ENCODE measurements at places on chromosomes 5 and 9. TPM values are rescaled to one million over a fixed set of nuclear protein-coding genes. Genes with fewer than 3 reads are reported as not detected.

ANXA2R gene
- 4.6 TPM for total RNA-seq

IFNA13 gene
- not detected for total RNA-seq

PCDHA6 gene
- total RNA-seq: 0.96 TPM

- no peak overlapping the region for H3K27ac ChIP-seq
- no peak overlapping the region for H3K4me3 ChIP-seq
Observed at GRCh38 chr5:145520335-145520734, 314.8 kb downstream of the PRELID2 start.

DNA sequence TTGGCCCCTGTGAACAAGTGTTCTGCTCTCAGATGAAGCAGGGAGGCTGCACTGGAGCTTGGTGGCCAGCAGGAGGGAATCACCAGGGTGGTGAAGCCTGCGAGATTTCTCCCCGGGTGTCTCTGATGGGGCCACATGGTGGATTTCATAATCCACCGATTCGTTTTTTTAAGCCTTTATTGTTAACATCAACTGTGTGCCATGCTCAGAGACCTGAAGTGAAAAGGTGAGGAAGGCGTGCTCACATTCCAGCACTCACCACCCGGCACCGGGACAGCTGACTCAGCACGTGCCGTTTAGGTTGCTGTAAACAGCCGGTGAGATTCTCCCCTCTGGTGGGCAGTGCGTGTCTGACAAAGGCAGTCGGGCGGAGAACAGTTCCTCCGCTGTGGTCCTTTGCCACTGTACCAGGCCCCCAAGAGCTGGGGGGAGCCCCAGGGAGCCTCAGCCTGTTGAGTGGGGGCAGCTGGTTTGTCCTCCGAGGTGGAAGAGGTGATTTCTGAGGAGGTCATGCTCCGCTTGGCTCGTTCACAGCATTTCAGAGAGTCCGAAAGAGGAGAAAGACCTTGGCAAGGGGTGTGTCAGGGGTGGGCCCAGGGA is 12.7 kb upstream of the AHRR start:
- no peaks in the 10 kb centered on the region for H3K27me3 ChIP-seq
- H3K4me1 ChIP-seq: no peaks in the 10 kb centered on the region
- DNase-seq: no peak
- no peak overlapping the region for H3K27ac ChIP-seq

DNA sequence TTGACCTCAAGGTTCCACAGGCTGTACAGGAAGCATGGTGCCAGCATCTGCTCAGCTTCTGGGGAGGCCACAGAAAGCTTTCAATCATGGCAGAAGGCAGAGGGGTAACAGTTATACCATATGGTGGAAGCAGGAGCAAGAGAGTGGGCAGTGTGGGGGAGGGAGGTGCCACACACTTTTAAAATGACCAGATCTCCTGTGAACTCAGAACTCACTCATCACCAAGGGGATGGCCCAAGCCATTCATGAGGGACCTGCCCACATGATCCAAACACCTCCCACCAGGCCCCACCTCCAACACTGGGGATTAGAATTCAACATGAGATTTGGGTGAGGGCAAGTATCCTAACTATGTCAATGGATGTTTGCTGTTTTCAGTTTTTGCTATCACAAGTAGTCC is 16.2 kb downstream of the CYFIP2 start:
- H3K27ac ChIP-seq: no peak overlapping the region
- DNase-seq: no peak
- H3K36me3 ChIP-seq: no peaks in the 10 kb centered on the region
- H3K4me3 ChIP-seq: no peak overlapping the region
- no peaks in the 10 kb centered on the region for H3K27me3 ChIP-seq

DNA sequence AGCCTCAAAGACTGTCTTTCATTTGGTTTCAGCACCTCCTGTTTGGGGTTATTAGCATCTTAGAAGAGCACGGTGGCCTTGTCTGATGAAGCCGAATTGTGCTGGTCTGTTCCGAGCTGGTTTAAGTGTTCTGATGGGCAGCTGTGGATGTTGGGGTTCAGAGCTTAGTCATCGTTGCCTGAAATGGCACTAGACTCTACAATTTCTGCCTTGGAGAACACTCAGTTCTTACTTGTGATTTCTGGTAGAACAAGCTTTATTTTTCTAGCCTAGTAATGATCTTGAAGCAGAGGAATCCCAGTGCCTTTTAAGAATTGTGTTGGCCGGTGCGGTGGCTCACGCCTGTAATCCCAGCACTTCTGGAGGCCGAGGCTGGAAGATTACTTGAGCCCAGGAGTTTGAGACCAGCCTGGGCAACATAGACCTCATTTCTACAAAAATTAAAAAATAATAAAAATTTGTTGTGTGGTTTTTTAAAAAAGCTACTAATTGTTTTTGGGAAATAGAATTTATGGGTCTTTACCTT is 7.8 kb downstream of the FBXW5 start:
- DNase-seq: no peak
- peaks cover 7% of the 10 kb centered on the region for H3K36me3 ChIP-seq

DNA sequence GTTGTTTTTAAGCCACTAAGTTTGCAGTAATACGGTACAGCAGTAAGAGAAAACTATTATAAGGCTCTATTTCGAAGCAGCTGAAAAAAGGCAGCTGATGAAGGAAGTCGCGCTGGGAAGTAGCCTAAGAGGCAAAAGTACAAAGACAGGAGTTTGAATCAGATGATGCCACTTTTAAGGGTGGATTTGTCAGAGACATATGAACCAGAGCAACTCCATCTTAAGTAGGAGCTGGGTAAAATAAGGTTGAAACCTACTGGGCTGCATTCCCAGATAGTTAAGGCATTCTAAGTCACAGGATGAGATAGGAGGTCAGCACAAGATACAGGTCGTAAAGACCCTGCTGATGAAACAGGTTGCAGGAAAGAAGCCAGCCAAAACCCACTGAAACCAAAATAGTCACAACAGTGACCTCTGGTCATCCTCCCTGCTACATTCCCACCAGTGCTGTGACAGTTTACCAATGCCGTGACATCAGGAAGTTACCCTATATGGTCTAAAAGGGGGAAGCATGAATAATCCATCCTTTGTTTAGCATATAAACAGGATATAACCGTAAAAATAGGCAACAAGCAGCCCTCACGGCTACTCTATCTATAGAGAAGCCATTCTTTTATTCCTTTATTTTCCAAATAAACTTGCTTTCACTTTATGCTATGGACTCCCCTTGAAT is 91.8 kb upstream of the PRSS3 start:
- no peaks in the 10 kb centered on the region for H3K27me3 ChIP-seq
- H3K4me1 ChIP-seq: no peaks in the 10 kb centered on the region
- no peak for DNase-seq

DNA sequence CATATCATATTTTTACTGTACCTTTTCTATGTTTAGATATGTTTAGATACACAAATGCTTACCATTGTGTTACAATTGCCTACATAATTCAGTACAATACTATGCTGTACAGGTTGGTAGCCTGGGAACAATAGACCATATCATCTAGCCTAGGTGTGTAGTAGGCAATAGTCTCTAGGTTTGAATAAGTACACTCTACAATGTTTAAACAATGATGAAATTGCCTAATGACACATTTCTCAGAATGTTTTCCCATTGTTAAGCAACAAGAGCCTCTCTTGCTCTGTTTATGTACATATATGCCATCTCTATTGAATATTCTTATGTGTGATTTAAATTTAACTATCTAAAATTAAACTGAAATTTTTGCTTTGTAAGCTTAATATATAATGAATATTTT is 209.6 kb upstream of the ST8SIA4 start:
- no peak overlapping the region for H3K27ac ChIP-seq
- H3K36me3 ChIP-seq: no peaks in the 10 kb centered on the region
- no peaks in the 10 kb centered on the region for H3K4me1 ChIP-seq
- no peaks in the 10 kb centered on the region for H3K27me3 ChIP-seq

DNA sequence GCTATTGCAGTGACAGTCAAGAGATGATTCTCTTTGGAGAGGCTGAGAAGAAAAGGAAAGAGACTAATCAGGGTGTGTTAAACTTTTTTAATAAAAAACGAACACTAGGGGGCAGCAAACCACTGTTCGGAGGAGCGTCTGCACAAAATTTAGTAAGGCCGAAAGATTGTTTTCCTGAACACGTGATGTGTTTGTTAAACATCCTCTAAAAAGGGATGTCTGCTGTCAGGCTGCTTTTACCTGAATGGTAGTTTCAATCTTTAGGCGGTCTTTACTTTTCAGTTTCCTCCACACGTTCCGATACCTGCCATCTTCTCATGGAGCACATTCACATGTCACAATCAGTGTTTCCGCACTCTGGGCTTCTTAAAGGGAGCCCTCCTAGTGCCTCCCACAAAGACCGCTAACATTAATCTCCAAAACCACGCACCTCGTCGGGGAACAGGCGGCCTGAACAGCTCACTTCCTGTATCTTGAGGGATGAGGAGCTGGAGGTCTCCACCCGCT is 125.2 kb downstream of the GPBP1 start:
- H3K27me3 ChIP-seq: no peaks in the 10 kb centered on the region
- peak; percentile 25 for DNase-seq
- no peak overlapping the region for H3K4me3 ChIP-seq
- H3K27ac ChIP-seq: no peak overlapping the region

- no peaks in the 10 kb centered on the region for H3K36me3 ChIP-seq
- no peaks in the 10 kb centered on the region for H3K4me1 ChIP-seq
- H3K27ac ChIP-seq: no peak overlapping the region
- DNase-seq: no peak
- no peak overlapping the region for H3K4me3 ChIP-seq
Observed at GRCh38 chr5:165351342-165351741, 1845.9 kb downstream of the MAT2B start.
